ENCODE measurements at places on chromosomes 2 and 18.

DNA sequence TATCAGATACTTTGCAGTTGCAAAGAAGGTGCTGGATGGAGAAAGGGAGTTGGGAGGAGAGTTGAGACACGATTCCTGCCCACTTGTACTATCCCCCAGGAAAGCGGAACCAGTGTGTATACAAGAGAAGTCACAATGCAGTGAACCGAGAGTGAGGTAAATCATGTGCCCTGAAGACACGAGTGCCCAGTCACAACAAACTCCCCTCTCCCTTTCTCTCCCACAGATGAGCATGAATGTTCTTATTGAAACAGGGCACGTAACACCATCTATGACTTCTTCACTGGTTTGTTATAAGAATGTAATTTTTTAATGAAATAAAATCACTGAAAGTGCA is 155.7 kb downstream of the IRS1 start:
- no peak for DNase-seq

DNA sequence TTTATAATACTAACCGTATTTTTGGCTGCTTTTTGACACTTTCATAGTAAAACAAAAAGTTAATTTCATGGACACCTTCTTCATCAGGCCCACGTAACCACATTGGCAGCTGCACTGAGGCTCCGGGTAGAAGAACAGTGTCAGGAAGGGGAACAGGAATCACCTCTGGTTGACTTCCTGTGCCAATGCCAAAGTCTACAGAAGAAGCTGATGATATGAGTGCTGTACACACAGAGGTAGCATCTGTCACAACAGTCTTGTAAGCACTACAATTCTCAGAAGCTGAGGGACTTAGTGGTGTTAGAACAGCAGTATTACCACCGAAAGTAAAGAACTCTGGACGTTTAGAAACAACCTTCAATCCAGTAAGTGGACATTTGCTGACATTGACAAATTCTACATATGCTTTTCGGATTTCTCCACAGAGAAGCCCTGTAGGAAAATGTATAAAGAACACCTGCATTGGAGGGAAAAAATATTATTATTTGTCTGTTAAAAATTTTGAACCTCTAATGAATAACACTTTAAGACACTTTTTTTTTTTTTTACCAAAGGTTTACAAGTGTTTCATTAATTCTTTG is 85.3 kb downstream of the TRAPPC8 start:
- DNase-seq, result no peak

GRCh38 chr18:32422201-32422600 is 48.5 kb downstream of the GAREM1 start:
- no peak for DNase-seq

DNA sequence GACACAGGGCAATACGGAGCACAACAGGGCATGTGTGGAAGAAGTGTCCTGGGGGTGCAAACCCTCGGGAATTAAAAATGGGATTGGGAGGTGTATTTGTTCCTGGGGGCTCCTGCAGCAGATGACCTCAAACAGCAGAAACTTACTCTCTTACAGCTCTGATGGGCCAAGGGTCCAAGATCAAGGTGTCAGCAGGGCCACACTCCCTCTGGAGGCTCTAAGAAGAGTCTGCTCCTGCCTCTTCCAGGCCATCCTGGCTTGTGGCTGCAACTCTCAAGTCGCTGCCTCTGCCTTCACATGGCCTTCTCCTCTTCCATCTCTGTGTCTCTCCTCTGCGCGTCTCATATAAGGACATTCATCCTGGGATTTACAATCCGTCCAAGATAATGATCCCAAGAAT is 12.4 kb upstream of the SPATA3 start:
- no peak for DNase-seq

- no peak for DNase-seq
These were observed 84.4 kb upstream of the CAVIN2 start for GRCh38 chr2:191931329-191931728.

DNA sequence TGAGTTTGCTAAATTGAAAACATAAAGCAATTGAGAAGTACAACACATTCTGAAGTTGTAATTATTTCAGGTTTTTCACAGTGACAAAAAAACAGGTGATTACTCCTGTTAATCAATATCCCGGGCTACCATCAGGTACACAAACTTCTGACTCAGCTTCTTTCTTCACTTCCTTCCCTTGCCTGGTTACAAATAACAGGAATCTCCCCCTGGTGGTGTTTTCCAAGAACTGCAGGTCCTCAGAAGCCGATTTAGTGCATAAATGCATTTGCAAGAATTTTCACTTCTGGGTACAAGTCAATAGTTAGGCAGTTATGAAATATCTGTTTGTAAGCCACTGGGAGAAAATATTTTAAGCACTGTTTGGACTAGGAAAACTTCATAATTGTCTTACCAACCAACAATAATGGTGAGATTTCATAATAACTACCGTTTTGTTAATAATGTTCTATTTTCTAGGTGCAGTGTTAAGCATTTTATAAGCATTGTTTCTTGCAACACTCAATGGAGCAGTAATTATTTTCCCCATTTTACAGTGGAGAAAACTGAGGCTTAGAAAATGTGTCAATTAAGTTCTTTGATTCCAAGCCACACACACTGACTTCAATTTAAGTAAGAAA is 12.4 kb upstream of the GMCL1 start:
- peak; percentile 68 for DNase-seq

GRCh38 chr2:23503097-23503496 is 118.1 kb downstream of the KLHL29 start:
- DNase-seq, result no peak

DNA sequence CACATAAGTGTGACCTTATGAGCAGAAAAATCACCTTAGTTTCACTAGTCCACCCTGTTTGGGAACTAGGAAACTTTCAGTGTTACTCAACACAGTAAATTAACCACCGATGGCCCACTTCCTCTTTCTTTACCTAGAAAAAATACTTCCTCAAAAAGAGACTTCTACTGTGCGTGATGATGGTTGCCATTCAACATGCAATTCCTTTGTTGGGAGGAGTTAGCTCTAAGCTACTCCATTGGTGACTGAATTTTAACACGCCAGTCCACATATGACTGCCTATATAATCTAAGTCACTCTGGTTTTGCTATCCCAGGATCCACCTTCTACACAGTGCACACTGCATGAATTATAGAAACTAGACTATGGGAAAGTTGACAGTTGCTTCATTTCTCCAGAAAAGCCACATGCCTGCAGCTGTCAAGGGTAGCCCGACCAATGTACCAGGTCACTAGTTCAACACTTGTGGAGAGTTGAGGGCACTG is 47.8 kb upstream of the REG3G start:
- no peak for DNase-seq

DNA sequence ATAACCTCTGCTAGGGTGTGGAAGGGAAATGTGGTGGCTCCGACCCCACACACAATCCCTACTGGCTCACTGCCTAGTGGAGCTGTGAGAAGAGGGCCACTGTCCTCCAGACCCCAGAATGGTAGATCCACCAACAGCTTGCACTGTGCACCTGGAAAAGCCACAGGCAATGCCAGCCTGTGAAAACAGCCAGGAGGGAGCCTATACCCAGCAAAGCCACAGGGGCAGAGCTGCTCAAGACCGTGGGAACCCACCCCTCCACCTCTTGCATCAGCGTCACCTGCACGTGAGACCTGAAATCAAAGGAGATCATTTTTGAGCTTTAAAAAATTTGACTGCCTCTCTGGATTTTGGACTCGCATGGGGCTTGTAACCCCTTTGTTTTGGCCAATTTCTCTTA is 249.0 kb upstream of the CDH2 start:
- DNase-seq, result no peak

DNA sequence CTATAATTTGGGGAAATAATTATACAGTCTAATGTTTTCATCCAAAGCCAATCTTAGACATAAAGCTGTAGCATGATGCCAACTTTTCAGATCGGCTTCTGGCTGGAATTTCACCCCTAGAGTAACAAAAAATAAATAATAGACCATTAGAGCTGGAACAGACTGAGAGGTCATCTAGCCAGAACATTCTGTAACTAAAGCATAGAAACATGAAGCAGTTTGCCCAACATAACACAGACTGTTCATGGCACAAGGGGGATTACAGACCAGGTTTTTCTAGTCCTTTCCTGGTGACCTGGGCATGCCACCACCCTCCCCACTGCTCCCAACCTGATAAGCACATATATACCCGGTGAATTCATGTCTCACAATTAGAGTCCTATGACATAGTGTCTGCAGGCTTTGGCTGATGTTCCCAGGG is 116.4 kb upstream of the PPP1CB start:
- DNase-seq, result no peak

- DNase-seq, result no peak
These were observed 71.3 kb upstream of the NRXN1 start for GRCh38 chr2:51103205-51103604.

Measured in stimulated activated CD4-positive, alpha-beta T cell treated with anti-CD3 and anti-CD28 coated beads, Interleukin-15, amount 100 ng/mL, for 48 hours (primary cell).